ENCODE measurements at places on chromosomes 7 and 10.

DNA sequence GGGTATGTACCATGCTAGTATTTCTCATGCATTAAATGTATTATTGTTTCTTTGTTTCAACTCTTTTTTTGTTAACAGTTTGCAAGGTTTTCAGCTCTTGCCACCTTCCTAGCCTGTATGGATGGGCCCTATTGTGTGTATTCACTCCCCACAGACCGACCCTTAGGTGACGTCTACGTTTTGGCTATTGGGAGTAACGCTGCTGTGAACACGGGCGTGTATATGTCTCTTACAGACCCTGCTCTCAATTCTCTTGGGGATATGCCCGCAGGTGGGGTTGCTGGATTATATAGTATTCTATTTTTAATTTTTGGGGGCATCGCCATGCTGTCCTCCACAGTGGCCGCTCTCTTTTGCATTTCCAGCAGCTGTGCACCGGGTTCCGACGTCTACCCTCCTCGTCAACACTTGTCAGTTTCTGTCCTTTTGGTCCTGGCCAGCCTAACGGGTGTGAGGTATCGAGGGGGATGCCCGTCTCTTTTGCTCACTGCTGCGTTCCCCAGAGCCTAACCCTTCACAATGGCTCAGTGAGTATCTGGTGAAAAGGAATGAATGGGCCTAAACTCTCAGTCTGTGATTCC lies 64.1 kb upstream of the GNA12 start:
- DNase-seq = no peak

GRCh38 chr10:122182308-122182707 lies 88.8 kb upstream of the BTBD16 start:
- DNase-seq = no peak

DNA sequence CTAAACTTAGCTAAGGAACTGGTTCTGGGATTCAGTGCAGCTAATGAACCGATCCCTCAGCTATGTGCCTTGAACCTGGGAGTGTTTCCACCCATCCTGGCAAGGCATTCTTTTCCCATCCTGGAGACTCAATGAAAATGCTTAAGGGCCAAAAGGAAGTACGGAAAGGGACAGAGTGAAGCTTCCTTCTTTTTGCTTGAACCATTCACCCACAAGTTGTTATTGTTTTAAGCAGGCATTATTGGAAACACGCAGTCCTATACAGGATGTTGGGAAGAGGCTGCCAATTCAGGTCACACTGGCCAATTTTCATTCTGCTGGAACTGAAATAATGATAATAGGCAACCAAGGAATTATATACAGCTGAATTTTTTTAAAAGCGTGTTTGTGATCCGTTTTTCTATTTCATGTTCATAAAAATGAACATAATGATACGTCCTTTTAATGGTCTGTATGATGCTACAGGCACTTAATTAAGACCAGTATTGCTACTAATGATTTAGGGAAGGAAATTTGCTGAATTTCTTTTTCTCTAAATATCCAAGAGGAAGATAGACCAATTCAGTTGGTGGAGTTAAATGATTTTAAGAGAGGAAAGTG lies 57.8 kb upstream of the FZD1 start:
- DNase-seq = no peak

GRCh38 chr7:140593672-140593982 lies 47.0 kb downstream of the DENND2A start:
- no peak for DNase-seq

GRCh38 chr10:58972576-58973234 lies 203.7 kb upstream of the PHYHIPL start:
- DNase-seq = no peak

- no peak for DNase-seq
Measured at GRCh38 chr10:94264085-94264484, 98.7 kb downstream of the NOC3L start.

GRCh38 chr10:33453081-33454025 lies 118.9 kb upstream of the NRP1 start:
- no peak for DNase-seq

DNA sequence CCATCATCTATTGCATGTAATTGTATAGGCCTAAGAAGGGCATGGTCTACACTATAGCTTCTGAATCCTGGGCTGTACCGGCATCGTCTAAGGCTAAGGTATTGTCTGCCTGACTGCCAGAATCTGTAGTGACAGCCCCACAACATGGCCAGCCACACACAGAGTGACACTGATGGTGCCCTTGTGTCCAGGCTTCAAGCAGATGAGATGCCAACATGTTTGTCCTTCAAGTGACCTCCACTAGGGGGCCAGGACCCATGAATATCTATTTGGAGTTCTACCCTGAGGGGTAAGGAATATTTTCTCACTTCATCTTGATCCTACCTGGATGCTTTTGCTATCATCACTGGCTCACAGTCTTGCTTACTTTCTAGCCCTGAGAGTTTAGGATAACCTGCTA lies 1.5 kb downstream of the CYP3A7 start:
- DNase-seq = no peak

GRCh38 chr7:141872931-141873330 lies 31.6 kb upstream of the PRSS37 start:
- no peak for DNase-seq

Data from COLO829 (cell line).